ENCODE measurements at places on chromosomes 1 and 21.

DNA sequence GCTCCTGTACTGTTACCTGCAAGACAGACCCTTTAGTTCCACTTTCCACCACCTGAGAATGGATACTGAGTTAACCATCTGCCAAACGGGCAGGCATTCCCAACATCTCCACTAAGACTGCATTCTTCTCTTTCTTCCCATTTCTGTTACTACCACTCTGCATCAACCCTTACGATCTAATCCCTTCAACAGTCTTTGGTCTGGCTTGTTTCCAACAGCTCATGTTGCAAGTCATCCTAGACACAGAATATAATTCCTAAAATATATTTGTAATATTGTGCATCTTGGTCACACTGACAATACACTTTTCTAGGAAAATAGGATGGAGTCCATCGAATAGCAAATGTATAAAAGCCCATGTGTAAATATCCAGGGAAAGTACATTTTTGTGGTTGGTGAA, 166.7 kb downstream of the SIPA1L2 start:
- peak; percentile 71 for DNase-seq

DNA sequence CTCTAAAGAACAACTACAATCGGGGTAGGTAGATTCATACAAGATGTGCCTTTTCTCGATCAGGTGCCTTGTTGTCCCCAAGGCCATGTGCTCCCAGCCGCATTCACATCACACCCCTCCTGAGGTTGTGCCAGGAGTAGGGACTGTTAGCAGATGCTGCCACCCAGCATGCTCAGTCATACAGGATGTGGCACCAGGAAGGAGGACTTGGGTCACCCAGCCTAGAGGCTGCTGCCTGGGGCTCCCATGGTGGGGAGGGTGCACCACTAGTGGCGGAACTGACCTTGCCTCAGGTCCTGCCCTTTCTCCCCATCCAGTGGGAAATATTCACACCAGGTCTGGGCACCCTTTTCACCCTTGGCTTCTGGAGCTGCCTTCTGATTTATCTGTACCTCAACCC, 8.3 kb downstream of the TEX35 start:
- no peak for DNase-seq

DNA sequence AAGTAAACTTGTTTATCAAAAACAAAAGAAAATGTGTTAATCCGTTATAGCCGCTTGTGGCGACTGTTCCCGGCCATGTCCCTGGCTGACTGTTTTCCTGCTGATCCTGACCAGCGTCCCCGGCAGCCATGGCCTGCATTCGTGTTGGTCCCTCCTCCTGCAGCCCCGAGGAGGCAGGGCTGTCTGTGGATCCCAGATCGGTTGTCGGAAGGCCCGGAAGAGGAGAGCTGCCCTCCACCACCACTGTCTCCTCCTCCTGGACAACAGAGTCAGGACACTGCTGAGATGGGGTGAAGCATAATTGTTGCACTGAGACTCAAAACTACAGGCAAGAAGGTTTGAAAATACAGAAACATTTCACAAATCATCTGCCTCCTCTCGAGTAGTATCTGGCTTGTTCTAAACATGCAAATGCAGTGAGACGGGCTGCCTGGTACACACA, 3.6 kb upstream of the MXRA8 start:
- DNase-seq: peak; percentile 92

DNA sequence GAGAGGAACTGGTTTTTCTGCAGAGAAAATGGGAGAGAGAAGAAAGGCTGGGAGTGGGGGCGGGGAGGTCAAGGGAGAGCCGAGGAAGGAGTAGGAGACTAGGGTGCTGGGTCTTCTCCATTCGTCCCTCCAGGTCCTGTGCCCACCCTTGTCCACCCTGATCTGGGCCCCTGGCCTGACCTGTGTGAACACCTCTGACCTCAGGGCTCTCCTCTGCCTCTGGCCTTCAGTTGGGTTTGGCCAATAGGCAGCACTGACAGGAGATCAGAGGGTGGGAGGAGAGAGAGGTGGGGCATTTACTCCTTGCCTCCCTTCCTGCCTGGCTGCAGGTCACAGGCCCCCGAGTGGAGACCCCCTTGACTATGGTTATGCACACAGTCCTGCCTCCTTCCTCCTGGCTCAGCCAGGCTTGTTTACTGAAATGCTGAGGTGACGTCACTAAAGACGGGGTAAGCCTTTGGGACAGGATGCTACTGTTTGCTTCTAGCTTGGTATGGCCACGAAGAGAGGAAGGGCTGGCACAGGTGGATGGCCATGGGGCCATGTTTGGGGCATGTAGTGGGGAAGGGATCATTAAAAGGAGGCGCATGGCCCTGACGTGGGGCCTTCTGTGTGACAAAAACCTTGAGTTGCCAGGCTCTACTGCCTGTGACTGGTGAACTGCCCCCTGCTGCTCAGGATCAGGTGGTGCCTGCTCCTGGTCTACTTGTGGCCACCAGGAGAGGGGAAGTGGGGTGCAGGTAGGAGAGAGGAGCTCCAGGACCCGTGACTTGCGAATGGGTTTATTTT, 248.7 kb upstream of the CSF3R start:
- DNase-seq: no peak

DNA sequence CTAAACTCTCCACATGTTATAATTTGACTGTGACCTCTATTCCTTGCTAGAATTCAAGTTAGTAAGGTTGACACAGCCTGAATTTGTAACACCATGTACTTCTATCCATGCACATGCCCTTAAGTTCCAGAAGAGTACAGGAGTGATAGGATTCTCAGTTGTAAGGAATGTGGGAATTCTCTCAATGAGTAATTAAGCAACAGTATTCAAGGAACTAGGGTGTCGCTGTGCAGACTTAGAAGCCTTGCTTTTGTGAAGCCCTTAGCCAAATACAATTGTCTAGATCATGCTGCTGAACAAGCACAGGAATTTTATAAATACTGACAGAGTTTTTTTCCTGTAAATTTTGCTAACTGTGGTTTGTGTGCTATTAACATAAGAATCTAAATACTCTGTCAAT, 276.3 kb upstream of the PTBP2 start:
- no peak for DNase-seq

- DNase-seq: no peak
Observed at GRCh38 chr1:207058252-207058651, 5.2 kb downstream of the PFKFB2 start.

GRCh38 chr1:18373882-18374493, 106.7 kb upstream of the KLHDC7A start:
- no peak for DNase-seq

DNA sequence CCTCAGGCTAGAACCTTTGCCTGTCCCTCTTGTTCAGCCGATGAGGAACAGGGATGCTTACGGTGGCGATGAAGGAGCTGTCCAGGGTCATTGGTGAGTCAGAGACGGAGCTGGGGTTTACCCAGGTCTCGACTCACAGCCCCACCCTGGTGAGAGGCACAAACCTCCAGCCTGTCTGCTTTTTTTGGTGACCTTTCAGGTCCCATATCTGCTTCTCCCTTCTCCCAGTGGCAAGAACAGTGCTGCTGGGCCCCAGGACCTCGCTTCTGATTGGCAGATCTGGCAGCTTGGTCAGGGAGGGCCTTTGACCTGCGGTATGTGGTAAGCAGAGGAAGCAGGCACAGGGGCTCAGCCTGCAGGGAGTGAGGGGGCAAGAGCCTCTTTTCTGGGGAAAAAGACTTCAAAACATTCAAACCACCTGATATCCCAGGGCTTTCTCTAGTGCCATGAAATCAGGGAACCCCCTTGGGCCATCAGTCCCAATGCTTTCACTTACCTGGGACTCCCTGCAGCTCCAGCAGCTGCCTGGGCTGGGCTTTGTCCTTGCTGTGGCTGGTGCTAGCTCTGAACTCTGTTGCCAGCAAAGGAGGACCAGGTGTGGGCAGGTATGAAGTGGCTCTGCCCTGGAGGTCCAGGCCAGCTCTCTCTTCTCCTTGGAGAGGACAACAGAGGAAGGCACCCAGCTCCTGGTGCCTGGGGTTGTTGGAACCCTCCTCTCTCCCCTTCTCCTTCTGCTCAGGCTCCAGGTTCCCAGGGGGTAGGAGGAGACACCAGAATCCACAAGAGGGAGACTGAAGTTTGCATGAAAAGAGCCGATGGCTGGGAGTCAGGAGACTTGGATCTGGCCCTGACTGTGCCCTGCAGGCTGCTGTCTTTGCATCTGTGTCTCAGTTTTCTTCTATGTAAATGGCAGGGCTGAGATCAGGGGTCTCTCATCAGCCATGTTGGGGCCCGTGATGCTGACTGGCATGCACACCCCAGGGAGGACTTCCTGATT, 41.4 kb downstream of the TRIM62 start:
- peak; percentile 73 for DNase-seq

GRCh38 chr21:32795376-32795775, 23.8 kb upstream of the PAXBP1 start:
- no peak for DNase-seq

DNA sequence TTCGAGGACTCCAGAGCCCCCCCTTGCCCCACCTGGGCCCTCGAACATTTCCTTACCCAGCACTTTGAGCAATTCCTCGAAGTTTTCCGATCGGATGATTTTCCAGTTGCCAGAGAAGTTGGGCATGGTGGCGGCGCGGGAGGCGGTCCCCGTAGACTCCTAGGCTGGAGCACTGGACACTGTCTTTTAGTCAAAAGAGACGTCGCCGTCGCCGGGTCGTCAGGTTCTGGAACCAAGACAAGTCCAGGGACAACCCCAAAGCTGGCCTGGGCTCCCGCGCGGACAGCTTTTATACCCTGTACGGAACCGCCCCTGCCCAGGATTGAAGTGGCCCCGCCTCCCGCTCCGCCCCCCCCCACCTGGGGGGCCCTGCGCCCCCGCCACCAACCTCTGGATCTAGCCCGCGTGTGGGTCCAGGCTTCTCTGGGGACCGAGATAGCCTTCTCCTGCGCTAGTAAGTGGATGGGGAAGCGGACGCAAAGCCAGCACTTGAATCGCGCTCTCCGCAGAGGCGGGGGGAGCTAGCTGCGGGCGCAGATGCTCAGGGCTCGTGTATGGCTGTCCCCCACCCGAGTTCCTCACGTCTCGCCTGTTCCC, at the start of gene CRABP2:
Gene CRABP2, minus strand, starts transcription at position 263 of the 597 bp plus-strand sequence. Its CDS starts 137 bp downstream, at position 126.
- peak; percentile 28 for DNase-seq

DNA sequence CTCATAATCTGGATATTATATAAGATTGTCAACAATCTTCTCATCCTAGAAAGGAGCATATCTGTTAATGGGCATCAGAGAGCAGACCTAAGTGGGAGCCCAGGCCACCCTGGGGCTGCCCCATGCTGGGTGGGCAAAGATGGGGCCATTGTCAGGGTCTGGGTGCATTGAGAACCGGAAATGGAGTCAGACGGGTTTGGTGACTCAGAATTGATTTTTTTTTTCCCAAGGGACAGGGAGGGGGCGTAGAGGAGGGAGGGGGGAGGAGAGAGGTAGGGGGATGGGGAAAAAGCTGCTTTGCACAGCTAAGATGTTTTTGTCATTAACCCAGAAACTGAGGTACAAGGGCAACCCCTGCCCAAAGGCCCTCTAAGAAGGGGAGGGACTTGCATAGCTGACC, 1.3 kb downstream of the ATXN7L2 start:
- DNase-seq: no peak

DNA sequence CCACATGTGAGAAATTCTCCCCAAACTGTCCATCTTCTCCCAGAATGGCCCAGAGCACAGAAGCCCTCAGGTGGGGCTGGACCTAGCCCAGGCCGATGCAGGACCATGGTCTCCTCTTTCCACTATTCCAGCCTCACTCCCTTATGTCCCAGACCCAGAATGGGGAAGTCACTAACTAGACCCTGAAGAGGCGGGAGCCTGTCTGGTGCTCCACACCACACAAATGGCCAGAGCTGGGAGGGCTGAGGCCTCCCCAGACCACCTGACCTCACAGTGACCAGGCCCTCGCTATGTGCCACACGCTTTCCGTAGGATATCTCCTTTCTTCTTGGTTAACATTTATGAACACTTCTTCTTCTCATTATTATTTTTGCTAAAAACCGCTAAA, 54.9 kb upstream of the EDN2 start:
- no peak for DNase-seq

DNA sequence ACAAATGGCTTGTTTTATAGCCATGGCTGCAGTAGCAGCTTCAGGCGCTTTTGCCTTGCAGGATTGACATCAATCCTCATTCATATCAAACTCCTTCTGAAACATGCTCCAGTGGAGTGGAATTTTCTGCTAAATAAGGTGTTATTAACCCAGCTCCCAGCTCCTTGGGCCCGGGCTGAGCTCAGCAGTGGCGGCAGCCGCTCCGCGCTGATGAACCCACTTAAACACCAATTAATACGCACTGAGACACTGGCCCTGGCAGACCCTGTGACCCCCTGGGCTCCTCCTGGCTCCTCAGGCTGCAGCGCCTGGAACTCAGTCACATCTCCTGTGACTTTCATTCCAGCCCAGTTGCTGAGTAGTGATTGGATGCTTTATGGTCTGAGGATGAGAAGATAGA, 137.4 kb upstream of the GRIK3 start:
- no peak for DNase-seq

GRCh38 chr1:154440036-154440804, 35.1 kb downstream of the IL6R start:
- DNase-seq: no peak

DNA sequence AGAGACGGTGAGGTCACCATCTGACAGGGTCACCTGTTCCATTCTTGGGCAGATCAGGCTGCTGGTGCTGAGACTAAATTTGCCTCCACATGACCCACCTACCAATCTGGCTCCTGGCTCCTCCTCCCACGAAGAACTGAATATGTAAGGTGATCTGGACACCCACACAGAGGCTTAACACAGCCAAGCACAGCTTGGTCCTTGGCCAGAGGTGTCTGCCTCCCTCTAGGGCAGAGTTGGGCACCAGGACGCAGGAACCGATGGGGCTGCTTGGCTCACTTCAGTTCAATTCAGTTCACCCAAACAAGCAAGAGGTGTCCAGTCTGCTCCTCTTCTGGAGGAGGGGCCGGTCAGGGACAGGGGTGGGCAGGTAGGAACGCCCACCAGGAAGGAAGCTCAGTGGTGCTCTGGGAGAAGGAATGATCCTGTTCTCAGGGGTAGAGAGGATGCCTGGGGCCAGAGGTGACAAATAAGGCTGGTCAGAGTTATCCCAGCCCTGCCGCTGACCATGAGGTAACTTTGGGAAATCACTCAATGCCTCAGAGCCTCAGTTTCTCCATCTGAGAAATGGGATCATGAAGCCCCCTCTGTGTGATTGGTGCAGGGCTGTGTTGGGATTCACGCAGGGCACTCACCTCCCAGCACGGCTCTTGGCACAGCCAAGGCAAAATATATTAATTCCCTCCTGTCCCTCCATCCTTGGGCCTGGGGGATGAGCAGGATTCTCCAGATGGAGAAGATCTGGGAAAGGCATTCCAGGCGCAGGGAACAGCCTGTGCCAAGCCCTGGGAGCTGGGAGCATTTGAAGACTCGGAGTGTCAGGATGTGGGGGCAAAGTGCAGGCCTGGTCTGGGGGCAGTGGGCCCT, 284.5 kb downstream of the PTPRU start:
- DNase-seq: no peak

GRCh38 chr1:67741736-67742135, 56.7 kb downstream of the GADD45A start:
- no peak for DNase-seq

GRCh38 chr1:209839875-209840546, 12.2 kb downstream of the UTP25 start:
- peak; percentile 97 for DNase-seq

GRCh38 chr1:39561279-39561678, 15.3 kb downstream of the PABPC4 start:
- no peak for DNase-seq

- peak; percentile 94 for DNase-seq
Observed at GRCh38 chr1:98048244-98048643, 127.4 kb upstream of the DPYD start.

GRCh38 chr1:940107-941014, 16.6 kb downstream of the SAMD11 start:
- DNase-seq: peak; percentile 86

GRCh38 chr1:157197906-157198435, 59.8 kb upstream of the ETV3 start:
- no peak for DNase-seq

GRCh38 chr1:226063977-226064815, 1.7 kb downstream of the H3-3A start:
- DNase-seq: peak; percentile 18

GRCh38 chr1:199982606-199983005, 44.9 kb upstream of the NR5A2 start:
- no peak for DNase-seq

All from choroid plexus epithelial cell (primary cell).